T-helper 17 cell (primary cell): ENCODE measurements at places on chromosomes 5 and 9.

DNA sequence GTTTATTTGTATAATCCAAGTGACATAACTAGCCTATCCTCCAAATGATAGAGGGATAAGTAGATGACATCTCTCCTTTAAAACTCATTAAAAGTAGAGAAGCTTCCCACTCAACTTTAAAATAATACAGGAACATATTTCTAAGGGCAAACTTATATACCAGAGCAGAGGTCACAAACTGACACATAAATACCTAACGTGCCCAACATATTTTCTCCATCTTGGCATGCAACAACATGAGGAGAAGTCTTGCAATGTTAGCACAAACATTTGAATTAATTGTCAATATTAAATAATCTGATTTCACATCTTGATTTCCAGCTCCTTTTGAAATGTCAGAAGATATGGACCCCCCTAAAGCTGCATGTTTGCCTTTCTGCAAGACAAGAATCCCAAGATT, 335.0 kb downstream of the DEPDC1B start:
- DNase-seq, result no peak

GRCh38 chr9:38160613-38161215, 91.7 kb upstream of the SHB start:
- DNase-seq, result peak; percentile 21

GRCh38 chr5:14917719-14918118, 46.1 kb upstream of the ANKH start:
- no peak for DNase-seq

DNA sequence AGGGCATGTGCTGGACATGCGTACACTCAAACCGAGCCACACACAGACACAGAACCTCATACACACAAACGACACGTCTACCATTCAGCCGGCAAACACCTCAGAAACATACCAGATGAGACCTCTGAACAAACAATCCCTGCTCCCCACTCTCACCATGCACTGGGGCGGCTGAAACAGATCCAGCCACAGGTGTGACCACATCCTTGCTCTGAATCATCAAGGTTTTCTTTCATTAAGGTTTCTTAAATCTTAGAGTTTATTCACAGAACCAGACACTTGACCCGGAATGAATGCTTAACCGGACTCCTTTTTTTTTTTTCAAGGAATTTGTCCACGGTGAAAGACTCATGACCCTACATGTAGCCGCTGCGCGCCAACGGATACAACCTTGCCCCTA, 26.2 kb downstream of the TERT start:
- DNase-seq, result no peak

DNA sequence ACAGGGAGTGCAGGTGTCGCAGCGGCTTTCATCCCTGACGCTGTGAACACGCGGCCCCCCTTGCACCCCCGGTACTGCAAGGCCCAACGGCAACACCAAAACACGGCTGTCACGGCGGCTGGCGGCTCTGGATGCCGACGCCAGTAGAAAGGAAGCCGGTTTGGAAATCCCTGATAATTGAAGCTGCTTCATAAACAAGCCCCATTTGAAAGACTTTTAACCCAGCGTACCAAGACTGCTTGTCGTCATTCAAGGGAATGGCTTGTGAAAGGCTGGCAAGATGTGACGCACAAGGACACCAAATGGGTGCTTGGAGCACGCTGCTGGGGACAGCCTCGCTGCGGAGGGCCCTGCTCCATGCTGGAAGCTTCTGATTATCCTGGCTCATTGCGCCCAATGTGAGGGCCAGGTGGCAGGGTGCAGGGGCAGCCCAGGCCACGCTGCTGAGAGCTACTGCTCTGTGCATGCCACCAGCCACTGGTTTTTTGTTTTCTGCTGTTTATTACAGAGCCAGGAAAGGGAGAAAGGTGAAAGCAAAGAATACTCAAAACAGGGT, 63.1 kb downstream of the GTF3C4 start:
- no peak for DNase-seq

- DNase-seq, result no peak
Observed at GRCh38 chr9:126862104-126862761, 1.8 kb downstream of the ZBTB34 start.

DNA sequence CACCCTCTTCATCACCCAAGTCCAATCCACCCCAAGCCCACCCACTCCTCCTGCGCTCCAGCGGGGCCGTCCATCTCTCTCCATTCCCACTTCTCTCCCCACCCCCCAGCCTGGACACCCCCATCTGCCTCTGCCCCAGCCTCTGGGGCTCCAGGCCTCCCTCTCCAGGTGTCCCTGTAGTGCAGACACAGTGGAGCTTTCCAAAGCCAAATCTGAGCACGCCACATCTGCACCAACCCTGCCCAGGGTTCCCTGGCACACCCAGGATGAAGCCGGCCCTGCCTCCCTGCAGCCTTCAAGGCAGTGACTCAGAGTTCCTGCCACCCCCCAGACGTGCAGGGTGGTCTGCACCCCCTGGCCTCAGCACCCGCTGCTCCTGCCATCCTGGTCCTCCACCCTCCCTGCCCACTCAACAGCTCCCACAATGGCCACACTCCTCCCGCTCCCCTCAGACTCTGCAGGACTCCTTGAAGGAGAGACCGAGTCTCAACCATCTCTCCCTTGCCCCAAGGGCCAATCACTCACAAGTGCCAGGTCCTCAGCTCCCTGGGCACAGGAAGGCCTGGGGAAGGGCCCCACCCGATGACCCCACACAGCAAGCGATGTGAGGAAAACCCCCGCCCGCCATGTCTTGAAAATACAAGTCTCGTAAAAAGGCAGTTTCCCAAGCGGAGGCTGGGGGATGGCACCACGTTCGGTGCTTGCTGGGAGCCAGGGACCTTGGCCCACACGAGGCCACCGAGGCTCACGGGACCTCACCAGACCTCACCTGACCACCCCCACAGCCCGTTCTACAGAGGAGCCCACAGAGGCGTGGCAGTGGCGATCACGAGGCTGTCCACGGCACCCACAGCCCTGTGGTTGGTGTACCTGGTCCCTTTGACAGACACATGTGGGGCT, 22.2 kb downstream of the VAV2 start:
- no peak for DNase-seq

- DNase-seq, result no peak
Observed at GRCh38 chr9:2676466-2676865, 40.8 kb upstream of the KCNV2 start.

DNA sequence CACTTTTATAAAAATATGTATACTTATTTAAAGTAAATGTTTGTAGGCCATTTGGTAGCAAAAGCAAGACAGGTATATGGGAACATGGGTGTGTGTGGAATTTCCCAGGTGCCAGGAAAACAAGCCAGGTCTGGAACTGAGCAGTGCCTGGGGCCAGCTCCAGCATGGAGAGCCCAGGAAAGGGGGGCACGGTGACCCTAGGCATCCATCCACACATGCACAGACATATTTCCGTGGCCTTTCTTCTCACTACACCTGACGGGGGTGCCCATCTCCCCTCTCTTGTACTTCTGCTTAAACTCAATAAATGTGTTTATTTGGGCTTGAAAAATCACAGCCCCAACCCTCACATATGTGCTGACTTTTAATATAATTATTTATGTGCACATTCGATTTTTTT, 31.2 kb upstream of the CXCL14 start:
- DNase-seq, result no peak

DNA sequence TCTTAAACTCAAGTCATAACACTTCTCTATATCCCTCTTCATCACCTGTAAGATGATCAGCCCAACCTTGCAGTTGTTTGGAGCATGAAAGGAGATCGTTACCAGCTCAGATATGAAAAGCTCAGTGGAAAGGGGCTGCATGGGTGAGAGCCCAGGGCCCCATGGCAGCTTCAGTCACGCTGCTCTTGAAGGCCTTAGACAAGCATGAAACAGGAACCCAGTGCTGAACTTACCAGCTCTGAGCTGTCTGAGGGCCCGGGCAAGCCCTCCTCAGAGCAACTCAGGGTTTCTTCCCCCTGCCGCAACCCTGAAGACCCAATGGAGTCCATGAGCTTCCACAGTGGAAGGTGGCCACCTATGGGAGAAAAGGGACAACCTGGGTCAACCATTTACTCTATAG, 3.3 kb downstream of the HK3 start:
- DNase-seq, result no peak

GRCh38 chr9:71648453-71648852, 119.9 kb downstream of the CEMIP2 start:
- DNase-seq, result no peak

- no peak for DNase-seq
Observed at GRCh38 chr5:10440367-10440990, 1.2 kb upstream of the ROPN1L start.

GRCh38 chr5:36388288-36388687, 86.6 kb upstream of the RANBP3L start:
- DNase-seq, result no peak
